Ammon's horn (tissue), 1 donor: ENCODE measurements at places on chromosomes 1 and 21.

GRCh38 chr1:226602186-226603021 is 53.8 kb downstream of the STUM start:
- DNase-seq, result no peak

GRCh38 chr21:18350216-18350615 is 53.4 kb downstream of the TMPRSS15 start:
- no peak for DNase-seq

DNA sequence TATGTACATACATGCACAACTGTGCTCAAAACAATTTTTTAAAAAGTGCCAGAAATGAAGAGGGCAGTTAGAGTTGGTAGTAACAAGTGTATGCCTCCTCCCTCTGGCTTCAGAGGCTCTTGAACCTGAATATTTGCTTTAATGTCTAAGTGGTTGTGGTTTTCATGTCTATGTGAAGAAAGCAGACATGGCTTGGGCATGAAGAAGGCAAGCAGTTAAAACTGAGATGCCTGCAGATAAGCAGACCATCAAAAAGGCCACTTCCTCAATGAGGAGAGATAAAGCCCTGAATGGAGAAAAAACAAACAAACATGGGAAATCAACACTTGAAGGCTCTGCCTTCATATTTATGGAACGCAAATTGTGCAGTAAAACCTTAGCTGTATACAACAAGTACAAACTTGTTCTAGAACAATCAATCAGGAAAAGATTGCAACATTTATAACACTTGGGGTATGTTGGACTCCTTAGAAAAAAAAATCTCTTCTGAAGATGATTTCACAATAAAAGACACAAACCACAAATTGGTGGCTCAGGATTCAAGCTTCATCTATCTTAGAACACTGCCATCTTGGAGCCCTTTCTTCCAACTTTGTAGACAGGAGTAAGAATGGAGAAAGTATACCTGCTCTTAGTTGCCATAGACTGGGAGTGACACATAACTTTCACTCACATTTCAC is 52.7 kb upstream of the PLA2G4A start:
- no peak for DNase-seq

- DNase-seq, result no peak
Observed at GRCh38 chr1:219235903-219236481, 62.3 kb downstream of the LYPLAL1 start.

GRCh38 chr1:218374401-218375353 is 29.5 kb downstream of the TGFB2 start:
- DNase-seq, result no peak

GRCh38 chr1:4633346-4633745 is 21.1 kb upstream of the AJAP1 start:
- no peak for DNase-seq

- DNase-seq, result no peak
Observed at GRCh38 chr1:30089024-30089430, 634.4 kb downstream of the MATN1 start.

DNA sequence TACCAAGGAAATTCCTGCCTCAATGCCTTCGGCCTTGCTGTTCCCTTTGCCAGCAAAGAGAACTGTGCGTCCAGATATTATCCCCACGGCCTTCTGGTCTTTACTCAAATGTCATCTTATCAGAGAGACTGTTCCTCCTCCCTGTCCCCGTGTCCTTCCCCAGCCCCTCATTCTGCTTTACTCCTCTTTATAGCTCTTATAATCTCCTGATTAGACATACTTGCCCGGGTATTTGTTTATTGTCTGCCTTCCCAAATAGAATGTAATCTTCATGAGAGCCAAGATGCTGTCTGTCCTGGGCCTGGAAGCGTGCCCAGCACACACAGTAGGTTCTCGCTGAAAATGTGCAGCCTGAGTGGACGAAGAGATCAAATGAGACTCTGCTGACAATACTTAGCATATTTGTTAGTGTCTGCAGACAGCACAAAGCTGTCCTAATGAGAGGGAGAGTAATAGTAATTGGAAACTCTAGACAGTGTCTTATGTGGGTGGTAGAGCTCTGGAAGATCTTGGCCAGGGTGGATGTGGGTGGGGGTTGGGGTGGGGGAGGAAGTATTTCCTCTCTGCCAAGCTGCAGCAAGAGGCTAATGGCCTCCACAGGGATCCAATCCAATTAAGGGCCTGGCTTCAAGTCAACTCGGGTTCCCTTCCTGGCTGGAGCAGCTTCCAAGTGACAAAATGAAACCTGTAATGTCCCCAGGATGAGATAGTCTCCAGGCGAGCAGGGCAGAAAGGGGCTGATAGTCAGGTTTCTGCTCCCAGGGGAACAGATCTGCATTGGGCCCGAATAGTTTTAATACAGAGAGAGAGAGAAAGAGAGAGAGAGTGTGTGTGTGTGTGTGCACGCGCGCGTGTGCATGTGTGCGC is 9.5 kb upstream of the CLIC4 start:
- DNase-seq, result no peak

- no peak for DNase-seq
Observed at GRCh38 chr1:163583661-163584181, 262.0 kb downstream of the NUF2 start.

DNA sequence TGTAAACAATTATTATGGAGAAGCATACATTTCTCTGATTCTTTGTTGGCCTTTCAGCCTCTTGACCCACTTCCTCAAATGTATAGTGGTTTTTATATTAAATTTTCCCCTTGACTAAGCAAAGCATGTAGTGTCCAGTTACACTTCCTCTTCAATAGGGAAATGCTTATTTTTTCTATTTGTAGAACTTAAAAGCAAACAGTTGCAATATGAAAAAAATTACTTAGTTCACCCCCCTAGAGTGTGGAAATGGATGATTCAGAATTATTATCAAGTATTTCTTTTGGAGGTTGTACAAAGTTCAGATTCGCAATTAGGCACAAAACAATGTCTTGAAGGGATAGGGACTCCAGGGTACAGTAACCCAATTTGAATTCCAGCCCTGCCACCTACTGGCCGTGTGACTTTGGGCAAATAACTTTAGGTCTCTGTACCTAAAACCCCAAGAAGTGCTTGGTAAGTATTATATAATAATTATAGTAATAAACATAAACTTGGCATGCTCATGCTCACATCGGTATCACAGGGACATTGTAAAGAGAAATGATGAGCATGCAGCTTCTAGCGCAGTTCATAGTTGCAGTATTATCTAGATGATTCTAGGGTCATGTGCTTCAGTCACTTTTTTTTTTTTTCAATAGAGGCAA is 28.6 kb upstream of the IFNGR2 start:
- DNase-seq, result peak; percentile 49

- no peak for DNase-seq
Observed at GRCh38 chr1:185049670-185050069, 4.3 kb downstream of the RNF2 start.

- no peak for DNase-seq
Observed at GRCh38 chr1:22234476-22235030, 91.7 kb upstream of the WNT4 start.

DNA sequence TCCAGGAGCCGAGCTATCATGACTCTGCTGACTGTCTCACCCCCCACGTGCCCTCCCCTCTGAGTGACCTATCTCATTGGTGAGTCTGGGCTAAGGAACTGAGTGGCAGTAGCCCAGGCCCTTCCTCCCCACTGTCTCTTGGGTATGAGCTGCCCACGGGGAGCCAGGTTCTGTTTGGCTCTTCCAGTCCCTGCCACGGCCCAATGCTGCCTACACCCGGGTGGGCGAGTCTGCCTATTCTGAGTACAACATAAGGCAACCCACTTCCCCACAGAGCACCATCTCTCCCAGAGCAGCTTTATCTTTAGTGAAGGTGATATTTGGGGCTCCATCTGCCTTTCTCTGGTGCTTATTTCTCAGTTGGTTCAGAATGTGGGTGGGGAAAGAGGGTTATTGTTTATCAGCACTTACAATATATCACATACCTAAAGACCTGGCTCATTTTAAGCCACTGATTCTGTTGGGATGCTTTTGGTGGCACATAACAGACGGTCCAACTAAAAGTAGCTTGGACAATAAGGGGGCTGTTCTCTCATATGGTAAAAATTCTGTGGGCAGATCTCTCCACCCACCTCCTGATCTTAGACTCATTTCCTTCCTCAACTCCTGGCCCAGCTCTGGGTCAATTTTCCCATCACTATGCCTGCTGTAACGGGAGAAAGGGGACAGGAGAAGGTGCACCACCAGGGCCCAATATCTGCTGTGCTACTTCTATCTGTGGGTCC is 27.7 kb upstream of the VWA5B1 start:
- DNase-seq, result peak; percentile 34

DNA sequence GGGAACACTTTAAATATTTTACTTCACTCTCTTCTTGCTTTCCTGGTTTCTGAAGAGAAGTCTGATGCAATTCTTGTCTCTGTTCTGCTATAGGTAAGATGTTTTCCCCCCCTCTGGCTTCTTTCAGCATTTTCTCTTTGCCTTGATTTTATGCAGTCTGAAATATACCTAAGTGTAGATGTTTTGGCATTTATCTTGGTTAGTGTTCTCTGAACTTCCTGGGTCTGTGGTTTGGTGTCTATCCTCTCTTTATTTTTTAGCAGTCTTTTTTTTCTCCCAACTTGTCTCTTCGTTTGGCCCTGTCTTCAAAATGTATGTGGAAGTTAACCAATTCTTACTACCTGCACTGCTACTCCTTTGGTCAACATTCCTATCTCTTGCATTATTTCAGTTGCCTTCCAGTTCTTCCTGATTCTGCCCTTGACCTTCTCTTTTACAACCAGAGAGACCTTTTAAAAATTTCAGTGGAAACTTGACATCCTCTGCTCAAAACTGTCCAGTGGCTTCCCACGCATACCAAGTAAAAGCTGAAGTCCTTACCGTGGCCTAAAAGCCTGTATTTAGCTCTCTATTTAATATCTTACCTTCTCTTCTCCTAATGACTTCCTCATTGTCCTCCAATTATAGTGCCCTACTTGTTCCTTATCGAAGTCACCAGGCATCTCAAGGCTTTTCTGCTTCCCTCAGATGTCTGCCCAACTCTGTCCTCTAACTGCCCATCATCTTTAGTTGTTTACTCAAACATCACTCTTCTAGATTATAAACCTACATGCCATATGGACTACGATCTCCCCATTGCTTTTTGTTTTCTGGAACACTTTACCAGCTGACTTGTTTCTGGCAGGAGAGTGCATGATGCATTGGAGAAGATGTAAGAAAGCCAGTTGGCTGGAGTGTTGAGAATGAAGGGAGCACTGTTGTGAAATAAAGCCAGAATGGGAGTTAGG is 40.9 kb downstream of the RAP1A start:
- DNase-seq, result peak; percentile 10

DNA sequence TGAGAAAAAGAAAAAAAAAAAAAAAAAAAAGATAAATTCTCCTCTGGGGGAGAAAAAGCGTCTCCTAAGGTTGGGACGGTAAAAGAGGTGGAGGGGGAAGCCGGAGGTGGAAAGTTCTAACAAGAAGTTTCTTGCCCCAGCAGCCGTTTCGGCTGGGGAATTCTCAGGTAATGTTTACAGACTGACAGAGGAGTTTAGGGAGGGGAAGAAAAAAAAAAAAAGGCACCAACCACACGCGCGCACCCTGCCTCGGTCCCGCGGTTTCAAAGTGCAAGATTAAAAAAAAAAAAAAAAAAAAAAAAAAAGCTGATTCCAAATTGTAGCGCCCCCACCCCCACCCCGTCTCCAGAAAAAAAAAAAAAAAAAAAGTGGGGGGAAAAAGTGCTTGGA is 504 bp downstream of the DHRS3 start:
- no peak for DNase-seq

DNA sequence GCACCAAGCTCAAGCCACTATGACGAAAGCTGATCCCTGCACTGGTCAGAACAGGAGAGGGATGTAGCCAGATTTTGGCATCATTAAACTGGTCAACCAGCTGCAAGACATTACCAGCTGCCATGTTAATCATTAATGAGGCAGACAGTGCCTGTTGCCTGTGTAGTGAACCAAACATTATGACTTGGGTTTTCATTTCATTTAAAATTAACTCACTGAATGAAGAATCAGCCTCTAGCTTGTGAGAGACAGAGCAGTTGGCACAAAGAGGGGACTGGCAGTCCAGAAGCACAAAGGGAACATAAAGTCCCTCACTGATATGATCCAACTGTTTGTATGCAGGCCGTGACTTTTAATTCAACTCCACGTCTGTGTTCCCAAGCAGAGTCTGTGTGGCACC is 318.9 kb downstream of the SEC16B start:
- DNase-seq, result peak; percentile 31

DNA sequence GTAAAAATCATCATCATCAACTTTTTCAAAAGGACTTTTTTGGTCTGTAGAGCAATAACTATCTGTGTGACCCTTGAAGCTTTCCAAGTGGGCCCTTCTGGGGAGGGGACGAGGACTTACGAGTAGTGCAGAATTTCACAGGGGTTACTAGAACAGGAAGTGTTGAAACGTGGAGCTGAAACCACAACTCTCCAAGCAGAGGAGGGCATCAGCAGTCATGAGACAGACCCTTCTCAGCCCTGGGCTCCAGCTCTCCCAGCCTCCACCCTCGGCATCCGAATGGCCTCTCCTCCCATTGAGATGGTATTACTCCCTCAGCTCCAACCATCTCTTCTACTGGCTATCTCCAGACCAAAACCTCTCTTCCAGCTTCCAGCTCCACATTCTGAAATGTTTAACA is 3.6 kb downstream of the FAM89A start:
- DNase-seq, result peak; percentile 38

GRCh38 chr1:153509036-153509435 is 26.8 kb downstream of the S100A6 start:
- no peak for DNase-seq

- no peak for DNase-seq
Observed at GRCh38 chr1:25431955-25432719, 1.4 kb downstream of the MACO1 start.

DNA sequence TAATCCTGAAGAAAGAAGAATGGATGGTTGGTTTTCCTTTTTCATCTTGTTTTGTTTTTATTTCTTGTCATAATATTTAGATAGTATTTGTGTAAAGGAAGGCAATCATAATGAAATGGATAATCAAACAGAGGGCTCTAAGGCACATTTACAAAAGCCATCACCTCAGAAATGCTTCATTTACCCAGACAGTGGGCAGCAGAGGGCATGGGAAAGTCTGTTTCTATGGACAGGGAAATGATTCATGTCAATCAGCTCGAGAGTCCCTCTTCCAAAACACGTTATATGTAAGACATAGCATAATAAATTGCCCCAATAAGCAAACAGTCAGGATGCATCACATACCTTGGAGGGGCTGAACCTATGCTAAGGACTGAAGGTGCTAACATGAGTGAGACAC is 426.1 kb downstream of the PLPP3 start:
- DNase-seq, result no peak

- no peak for DNase-seq
Observed at GRCh38 chr1:209232197-209232596, 351.3 kb upstream of the CAMK1G start.

- DNase-seq, result no peak
Observed at GRCh38 chr1:226572325-226572726, 23.8 kb downstream of the STUM start.

DNA sequence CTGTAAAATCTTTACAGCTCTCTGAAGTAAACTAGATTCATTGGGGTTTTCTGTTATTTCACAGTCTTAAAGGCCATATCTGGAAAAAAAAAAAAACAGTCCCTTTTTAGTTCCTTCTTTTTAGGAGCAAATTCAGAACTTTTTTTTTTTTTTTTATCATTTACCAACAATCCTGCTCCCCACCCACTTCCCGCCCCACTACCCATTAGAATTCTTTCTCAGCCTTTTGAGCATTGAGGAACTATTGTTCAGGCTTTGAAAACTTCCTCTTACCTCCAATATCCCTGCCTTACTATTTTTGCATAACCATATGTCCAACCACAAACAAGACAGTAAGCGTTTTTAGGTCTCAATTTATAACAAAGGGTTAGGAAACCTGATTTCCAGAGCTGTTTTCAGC is 330.1 kb downstream of the PLPP3 start:
- no peak for DNase-seq
